Epithelial cell of alveolus of lung (primary cell): ENCODE measurements at places on chromosomes 7 and 10. TPM values are rescaled to one million over a fixed set of nuclear protein-coding genes. Genes with fewer than 3 reads are reported as not detected.

CH25H gene
- total RNA-seq, result 0.32 and 4.7 TPM in 2 replicates

TFR2 gene
- total RNA-seq, result 0.64 and 1.6 TPM in 2 replicates

SORCS1 gene
- total RNA-seq, result 0.08 TPM in 1 of 2 replicates, not detected in the other

SPDYE9 gene
- not detected in 2 replicates for total RNA-seq

NPM3 gene
- 51.5 and 124 TPM in 2 replicates for total RNA-seq

SLC13A4 gene
- not detected in 2 replicates for total RNA-seq

ZNF503 gene
- total RNA-seq, result 22.2 and 112 TPM in 2 replicates
